ENCODE measurements at places on chromosomes 6 and 20.

- no peak for DNase-seq
Observed at GRCh38 chr6:154916857-154917256, 78.3 kb upstream of the TIAM2 start.

DNA sequence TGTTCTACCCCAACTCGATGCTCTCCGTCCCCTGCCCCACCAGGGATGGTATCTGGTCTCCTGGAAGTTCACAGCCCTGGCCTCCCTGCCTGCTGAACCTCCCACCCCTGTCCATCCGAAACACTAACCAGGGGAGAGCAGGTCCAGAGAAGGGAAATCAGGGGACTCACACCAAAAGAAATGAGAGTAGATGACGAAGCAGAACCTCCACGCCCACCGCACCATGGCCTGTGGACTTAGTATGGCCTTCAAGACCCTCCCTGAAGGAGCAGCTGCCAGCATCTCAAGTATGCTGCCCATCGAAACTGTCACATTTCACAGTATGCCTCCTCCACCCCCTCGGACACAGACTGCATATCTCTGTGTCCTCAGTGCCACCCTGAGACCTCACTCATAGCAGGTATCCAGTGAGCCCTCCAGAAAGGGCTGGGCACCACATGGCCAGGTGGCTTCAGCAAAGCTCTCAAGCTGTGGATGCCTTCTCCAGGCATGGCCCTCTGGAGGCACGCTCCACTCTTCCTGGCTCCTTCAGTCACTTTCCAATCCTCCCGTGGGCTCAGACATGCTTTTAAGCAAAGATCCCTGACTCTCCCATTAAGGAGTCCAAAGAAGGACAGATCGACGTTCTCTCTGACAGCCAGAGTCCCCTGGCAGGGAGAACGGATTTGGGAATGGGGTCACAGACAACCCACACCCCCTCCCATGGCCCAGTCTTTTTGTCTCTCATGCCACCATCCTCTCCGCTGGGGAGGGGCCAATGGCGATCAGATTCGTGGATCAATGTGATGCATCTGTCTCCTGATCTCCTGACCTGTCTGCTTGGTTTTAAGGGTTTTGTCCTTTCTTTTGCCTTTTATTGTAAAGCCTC is 158.4 kb downstream of the ANKRD60 start:
- no peak for DNase-seq

GRCh38 chr6:11911538-11911937 is 100.6 kb upstream of the HIVEP1 start:
- no peak for DNase-seq

GRCh38 chr6:53290537-53291510 is 57.9 kb downstream of the ELOVL5 start:
- no peak for DNase-seq

GRCh38 chr20:43558412-43559146 is at the start of gene SGK2:
SGK2 (plus strand) TSS chr20:43559027; CDS start chr20:43566496, 7,469 bp downstream.
- DNase-seq = no peak

- DNase-seq = no peak
Observed at GRCh38 chr6:54299542-54300269, 8.5 kb upstream of the TINAG start.

GRCh38 chr6:6972456-6972855 is 135.3 kb upstream of the RREB1 start:
- DNase-seq = peak; percentile 79

DNA sequence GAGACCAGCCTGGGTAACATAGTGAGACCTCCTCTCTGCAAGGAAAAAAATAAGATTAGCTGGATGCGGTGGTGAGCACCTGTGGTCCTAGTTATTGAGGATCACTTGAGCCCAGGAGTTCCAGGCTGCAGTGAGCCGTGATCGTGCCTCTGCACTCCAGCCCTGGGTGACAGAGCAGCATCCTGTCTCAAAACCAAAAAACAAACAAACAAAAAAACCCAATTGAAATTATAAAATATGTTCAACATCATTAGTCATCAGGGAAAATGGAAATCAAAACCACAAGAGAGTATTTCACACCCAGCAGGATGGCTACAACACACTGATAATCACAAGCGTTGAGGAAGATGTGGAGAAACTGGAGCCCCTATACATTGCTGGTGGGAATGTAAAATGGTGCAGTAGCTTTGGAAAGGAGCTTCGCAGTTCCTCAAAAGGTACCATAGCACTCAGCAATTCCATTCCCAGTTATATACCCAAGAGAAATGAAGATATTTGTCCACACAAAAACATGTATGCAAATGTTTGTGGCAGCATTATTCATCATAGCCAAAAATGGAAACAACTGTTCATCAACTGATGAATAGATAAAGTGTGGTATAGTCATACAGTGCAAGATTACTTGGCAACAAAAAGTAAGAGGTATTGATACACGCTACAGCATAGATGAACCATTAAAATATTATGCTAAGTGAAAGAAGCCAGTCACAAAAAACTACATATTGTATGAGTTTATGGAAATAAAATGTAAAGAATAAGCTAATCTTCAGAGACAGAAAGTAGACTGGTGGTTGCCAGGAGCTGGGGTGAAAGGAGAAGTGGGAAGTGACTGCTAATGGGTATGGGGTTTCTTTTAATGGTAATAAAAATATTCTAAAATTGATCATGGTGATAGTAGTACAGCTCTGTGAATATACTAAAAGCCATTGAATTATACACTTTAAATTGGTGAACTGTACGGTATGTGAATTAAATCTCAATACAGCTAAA is 38.7 kb upstream of the RIPOR2 start:
- peak; percentile 25 for DNase-seq

DNA sequence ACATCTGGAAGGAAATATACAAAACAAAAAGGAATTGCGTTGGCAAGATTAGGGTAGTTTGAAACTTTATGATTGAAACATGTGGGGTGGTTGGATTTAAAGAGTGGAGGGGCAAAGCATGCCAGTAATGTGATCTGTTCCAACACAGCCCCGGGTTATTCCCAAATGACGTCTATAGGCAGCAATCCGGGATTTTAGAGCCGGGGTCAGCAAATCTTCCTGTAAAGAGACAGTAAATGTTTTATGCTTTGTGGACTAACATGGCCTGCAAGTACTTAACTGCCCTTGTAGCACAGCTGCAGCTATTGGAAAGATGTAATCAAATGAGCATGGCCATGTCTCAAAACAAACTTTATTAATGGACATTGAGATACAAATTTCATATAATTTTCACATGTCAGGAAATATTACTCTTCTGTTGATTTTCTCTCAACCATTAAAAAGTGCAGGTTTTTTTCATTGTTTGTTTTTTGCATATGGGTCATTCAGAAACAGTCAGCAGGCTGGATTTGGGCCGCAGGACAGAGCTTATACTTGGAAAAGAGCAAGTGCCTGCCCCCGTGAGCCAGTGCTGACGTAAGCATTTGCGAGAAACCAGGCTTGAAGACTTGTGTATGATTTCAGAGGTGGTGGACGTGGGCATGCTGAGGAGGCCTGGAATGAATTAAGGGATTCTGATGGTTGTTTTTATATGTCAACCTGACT is 136.5 kb downstream of the DOK5 start:
- DNase-seq = no peak

- DNase-seq = no peak
Observed at GRCh38 chr6:166855416-166855815, 100.9 kb downstream of the RNASET2 start.

GRCh38 chr6:57262488-57262887 is 40.4 kb upstream of the RAB23 start:
- DNase-seq = no peak

- peak; percentile 28 for DNase-seq
Observed at GRCh38 chr20:15346657-15347280, 1009.4 kb upstream of the FLRT3 start.

DNA sequence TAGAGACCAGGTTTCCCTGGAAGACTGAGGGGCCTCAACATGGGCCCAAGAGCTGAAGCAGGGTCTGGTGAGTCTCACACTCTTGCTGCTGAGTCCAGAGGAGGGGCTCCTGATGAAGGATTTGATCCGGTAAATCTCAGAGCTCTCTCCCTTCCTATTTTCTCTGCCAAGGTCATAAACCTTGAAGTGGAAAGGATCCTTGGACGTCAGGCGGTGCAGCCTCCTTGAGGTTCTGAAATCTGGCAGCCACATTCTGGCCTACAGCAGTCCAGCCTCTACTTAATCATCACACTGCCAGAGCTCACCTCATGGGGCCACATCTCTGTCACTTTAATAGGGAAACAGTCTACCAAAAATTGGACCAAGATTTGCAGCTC is 24.0 kb downstream of the ACSS1 start:
- DNase-seq = no peak

- DNase-seq = no peak
Observed at GRCh38 chr6:118844915-118845314, 49.0 kb upstream of the ASF1A start.

GRCh38 chr6:88919032-88919431 is 44.4 kb downstream of the RNGTT start:
- no peak for DNase-seq

GRCh38 chr6:1669996-1670395 is 60.3 kb downstream of the FOXC1 start:
- DNase-seq = no peak

DNA sequence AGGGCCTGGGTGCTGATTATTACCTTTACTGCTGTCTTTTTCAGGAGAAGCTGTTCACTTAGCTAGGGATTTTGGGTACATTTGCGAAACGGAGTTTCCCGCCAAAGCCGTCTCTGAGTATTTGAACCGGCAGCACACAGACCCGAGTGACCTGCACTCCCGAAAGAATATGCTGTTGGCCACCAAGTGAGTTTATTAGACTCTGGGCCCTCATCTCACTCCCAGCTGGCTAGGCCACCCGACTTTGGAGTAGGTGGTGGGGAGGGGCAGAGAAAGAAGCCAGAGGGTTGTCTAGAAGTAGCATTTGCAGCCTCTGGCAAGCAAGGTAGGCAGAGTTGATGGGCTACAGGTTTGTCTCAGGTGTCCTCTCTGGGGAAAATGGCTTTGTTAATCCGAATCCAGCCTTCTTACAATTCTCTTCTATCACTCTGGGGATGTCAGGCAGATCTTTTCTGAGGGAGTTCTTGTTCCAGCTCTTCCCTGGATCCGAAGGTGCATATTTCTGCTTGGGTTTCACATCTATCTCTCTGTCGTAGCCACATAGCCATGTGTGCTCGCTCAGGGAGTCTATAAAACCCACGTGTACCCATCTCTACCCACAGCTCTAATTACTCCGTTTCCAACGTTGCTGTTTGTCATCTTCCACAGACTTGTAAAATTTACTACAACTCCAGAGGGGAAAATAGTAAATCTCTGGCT is 21.6 kb downstream of the TFAP2B start:
- no peak for DNase-seq

DNA sequence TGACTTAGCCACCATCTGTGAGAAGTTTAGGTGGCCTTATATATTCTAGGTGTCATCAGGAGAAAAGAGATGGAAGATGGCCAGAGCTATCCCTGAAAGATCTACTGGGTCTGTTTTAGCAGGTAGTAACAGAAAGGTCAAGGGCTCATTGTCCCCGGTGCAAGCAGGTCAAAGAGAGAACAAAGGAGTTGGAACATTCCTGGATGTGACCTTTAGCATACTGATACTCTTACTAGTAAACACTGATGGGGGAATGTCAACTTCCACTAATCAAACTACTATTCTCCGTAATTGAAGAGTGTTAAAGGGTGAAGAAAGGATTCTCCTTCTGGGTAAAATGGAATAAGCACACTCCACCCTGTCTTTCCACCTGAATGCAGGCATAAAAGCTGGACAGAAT is 4.0 kb upstream of the MCUR1 start:
- DNase-seq = no peak

GRCh38 chr6:134421501-134421900 is 103.6 kb upstream of the SGK1 start:
- DNase-seq = no peak

DNA sequence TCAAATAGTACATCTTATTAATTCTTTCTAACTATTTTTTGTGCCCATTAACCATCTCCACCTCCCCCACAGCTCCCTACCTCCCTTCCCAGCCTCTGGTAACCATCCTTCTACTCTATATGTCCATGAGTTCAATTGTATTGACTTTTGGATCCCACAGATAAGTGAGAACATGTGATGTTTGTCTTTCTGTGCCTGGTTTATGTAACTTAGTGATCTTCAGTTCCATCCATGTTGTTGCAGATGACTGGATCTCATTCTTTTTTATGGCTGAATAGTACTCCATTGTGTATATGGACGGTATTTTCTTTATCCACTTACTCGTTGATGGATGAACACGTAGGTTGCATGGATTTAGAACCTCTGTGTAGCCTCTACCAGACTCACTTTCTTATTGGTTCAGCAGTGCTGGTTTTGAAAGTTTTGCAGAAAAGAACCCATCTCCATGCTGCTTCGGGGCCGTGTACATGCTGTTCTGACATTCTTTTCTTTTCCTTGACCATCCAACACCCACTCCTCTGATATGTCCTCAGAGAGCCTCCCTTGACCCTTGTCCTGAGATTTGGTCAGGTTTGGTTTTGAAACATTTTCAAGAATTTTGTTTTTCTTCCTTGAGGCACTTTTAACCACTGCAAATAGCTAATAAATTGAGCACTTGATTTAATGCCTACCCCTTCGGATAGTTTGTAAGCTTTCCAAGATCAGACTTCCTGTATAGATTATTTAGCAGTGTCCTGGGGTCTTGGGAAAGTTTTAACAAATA is 231.2 kb upstream of the ZFP64 start:
- DNase-seq = no peak

GRCh38 chr6:17397764-17398194 is 4.4 kb downstream of the CAP2 start:
- peak; percentile 66 for DNase-seq

GRCh38 chr20:50983321-50983720 is 24.7 kb downstream of the MOCS3 start:
- DNase-seq = no peak

DNA sequence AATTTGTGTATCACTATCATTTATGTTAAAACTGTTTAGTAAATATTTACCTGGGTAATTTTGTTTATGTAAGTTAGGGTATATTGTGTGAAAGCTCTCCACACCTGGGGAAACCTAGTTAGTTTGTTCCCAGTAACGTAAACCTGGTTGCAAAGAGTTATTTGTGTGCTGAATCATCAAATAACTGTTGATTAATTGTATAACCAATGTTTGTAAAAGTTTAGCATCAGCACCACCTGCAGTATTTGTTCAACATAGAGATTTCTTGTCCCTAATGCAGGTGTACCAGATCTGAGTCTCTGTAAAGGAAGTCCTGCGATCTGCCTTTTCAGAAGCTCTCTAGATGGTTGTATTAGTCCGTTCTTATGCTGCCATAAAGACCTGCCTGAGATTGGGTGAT is 440.4 kb downstream of the COL12A1 start:
- DNase-seq = no peak

DNA sequence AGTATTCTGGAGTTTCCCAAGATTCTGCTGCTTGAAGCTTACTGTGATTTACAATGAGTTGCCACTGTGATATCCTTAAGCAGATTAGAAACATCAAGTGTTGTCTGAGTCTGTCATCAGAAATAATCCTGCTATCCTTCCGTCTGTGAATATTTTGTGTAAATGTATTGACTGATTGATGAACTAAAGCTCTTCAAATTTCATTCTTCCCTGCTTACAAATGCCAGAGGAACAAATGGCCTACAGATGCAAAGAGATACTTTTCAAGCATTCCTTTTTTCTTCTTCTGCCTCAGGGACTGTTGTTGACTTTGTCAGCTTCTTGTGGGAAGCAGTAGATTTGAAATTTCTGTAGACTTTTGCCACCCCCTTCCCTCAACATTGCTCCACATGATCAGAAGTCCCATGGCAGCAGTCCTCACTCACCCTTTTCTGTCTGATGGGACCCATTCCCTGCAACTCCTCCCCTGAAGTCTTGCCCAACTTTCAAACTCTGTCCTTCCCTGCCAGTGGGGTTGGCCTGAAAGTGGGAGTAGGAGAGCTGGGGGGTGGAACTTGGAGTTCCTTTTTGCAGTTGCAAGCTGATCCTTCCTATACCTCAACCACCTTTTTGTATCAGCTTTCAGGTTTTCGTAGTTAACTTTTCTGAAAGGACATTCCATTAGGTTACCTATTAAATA is 38.5 kb upstream of the MLIP start:
- DNase-seq = no peak

GRCh38 chr6:161161889-161162624 is 111.8 kb downstream of the AGPAT4 start:
- DNase-seq = peak; percentile 20
